ENCODE measurements at places on chromosomes 5 and 9.

DNA sequence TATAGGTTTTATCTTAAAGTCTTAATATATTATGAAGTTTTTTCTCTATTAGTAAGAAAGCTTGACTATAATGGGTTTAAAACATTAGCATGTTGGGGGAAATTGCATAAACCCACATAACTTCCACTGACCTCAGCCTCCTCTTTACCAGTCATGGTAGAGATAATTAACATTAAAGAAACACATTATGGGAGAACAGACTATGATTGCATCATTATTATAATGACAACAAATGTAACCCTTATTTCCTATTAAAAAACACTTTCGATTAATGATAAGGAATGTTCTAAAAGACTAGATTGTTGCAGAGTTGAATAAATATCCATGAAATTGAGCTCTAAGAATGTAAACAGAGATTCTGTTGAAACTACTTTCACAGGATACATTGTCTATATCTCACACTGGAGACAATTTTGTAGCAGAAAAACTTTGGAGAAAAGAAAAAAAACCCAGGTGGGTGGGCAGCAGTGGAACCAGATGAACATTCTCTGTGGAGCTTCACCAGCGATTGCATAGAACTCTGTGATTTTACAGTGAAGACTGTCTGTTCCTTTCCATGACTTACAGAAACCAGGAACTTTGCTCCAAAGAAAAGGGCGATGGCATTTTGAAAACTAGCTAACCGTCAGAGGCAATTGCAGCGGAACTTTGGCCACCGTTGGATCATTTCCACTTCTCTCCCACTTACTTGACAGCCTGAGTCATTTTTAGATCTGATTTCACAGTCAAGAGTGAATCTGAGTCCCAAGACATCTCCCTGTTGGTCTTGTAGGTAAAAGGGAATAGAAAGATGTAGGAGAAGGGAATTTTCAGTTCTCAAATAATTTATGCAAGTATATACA, 21.0 kb upstream of the ERAP2 start:
- no peak for DNase-seq

DNA sequence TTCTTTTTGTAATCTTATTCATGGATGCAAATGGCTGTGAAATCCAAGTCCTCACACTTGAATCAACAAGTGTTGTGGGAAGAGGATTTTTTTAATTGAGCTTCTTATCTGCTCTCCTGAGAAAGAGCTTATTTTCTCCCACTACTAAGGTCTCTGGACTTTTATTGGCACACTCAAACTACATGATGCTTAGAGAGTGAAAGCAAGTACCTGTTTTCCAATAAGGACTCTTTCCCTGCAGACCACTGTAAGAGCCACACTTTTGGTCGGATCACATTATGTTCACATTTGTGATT, 546.4 kb upstream of the ARRDC3 start:
- DNase-seq = no peak

GRCh38 chr5:131792896-131793295, 3.9 kb downstream of the FNIP1 start:
- DNase-seq = no peak

- no peak for DNase-seq
Measured at GRCh38 chr9:135941288-135941995, 19.7 kb downstream of the UBAC1 start.

DNA sequence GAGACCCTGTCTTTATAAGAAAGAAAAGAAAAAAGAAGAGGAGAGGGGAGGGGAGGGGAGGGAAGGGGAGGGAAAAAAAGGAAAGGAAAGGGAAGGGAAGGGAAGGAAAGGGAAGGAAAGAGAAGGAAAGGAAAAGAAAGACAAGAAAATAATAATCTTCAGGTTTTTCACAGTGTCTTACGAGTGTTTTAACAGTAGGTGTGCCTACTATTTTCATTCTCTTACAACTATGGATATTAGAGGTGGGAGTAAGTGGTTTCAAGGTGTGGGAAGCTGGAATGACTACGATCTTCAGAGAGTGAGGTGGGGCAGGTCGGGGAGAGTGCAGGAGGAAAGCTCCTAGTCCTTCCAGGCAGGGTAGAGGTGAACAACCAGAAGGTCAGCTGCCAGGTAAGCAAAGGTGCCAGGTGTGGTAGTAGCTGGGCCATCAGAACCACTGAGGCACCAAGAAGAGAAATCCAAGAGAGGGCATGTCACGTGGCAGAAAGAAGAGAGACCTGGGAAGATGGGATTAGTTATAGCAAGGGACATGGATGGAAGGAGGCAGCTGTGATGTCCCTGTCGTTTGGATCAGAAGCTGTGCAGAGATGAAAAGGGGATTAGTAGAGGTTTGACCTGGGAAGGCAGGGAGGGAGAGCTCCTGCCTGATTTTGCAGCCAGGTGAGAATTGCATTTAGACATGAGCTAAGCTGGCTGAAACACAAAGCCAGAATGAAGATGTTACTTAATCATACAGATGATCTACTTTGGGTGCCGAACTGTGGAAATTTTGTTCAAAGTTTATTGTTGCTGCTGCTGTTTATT, 95.4 kb downstream of the OTULIN start:
- DNase-seq = no peak

- no peak for DNase-seq
Measured at GRCh38 chr5:131250751-131251475, 12.9 kb upstream of the CDC42SE2 start.

DNA sequence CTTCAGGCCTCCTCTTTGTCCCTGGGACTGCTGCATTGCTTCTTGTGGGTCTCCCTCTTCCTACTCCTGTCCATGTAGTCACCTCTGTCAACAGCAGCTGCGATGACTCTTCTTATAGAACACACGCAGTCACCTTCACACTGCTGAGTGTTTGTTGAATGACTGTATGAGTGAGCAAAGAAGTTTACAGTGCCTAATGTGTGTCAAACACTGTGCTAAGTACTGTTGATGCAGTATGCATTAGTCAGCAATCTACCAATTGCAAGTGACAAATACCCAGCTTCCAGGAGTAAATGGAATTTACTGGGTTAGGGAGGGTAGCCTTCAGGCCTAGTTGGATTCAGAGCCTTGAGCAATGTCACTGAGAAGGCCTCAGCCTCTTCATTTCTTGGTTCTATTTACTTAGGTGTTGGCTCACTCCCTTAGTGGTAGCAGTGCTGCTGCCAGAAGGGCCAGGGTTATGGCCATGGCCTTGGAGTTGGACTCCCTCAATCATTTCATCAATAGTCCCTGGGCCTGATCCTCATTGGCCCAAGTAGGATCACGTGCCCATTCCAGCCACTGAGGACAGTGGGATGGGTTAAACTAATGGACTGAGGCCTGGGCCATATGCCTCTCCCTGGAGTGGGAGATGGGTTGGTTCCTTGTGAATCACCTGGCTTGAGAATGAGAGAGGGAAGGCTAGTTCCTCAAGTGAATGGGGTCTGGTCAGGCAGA, 93.5 kb downstream of the RGS3 start:
- no peak for DNase-seq

DNA sequence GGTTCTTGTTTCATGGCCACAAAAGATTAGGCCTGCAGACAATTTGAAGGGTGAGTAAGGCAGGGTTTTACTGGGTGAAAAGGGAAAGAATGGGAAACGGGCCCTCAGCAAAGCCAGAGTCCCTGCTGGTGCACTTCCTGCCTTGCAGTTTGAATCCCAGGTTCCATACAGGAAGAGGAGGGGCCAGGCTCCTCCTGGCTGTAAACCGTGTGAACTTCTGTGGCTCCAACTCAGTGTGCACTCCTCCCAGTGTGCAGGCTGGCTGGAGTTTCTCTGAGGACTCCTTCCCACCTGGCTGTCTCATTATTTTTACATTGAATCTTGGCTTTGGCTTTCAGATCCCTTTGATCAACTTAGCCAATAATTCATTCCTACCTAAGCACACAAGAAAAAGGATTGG, 367.1 kb upstream of the KLF4 start:
- DNase-seq = no peak

GRCh38 chr9:137336735-137337134, 34.7 kb upstream of the NRARP start:
- no peak for DNase-seq

DNA sequence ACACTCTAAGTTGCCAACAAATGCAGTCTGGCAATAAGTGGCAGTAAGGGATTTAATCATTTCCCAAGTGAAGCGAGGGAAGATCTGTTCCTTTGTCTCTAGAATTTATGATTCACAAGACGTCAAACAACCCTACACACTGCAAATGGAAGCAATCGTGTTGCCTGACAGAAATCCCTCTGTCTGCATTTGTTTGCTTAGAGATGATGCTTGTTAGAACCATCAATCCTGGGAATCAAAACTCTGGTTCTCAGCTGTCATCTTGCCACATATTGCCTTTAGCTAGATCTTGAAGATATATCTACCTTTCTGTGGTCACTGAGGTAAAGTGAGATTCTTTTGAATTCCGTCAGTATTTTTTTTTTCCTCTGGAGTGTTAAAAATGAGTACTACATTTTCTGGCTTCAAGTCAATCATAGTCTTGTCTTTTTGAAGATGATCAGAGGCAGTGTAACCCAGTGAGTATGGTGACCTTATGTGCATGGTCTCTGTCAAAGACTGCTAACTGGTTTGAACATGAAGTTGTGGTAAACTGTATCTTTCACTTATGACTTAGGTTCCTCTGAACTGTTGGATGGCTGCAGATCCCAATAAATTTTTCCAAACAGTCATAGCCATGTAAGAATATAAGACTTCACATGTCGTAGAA, 106.4 kb upstream of the STARD4 start:
- DNase-seq = no peak

DNA sequence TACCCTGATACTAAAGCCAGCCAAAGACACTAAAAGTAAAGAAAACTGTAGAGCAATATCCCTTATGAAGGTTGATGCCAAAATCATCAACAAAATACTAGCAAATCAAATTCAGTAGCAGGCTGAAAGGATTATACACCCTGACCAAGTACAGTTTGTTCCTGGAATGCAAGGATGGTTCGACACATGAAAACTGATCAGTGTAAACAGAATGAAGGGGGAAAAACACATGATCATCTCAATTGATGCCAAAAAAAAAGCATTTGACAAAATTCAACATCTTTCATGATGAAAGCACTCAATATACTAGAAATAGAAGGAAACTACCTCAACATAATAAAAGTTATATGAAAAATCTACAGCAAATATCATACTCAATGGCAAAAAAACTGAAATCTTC, 43.5 kb upstream of the LRRC14B start:
- DNase-seq = no peak

GRCh38 chr5:139228201-139228803, 30.1 kb upstream of the SIL1 start:
- DNase-seq = no peak

GRCh38 chr5:142439207-142439860, 114.5 kb upstream of the SPRY4 start:
- no peak for DNase-seq

- no peak for DNase-seq
Measured at GRCh38 chr5:2205185-2205585, 322.5 kb upstream of the IRX4 start.

- no peak for DNase-seq
Measured at GRCh38 chr5:56179442-56179841, 53.7 kb downstream of the ANKRD55 start.

DNA sequence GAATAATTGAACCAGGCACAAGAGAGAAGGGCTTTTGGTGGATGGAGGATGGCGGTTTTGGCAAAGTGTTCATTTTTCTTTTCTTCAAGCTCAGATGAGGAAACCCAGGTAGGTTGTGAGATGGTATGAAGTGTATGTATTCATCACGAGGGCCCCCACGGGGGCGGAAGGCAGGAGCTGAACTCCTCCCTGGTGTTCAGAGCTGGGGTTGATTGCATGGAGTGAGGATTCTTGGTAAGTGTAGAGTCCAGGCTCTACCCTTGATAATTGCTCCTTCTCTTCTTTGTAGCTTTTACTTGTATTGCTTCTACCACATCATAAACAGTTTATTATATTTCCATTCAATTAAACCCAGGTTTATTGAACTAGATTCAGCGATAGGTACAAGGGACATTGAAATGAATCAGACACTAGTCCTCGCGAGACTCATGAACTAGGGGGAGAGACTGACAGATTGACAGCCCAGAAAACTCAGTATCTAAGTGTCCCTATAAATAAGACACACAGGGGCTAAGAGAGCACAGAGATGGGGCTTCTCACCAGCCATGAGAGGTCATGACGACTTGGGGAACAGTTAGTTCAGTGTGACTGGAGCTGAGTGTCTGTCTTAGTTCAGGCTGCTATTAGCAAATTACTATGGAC, 116.7 kb upstream of the KLF4 start:
- DNase-seq = no peak

DNA sequence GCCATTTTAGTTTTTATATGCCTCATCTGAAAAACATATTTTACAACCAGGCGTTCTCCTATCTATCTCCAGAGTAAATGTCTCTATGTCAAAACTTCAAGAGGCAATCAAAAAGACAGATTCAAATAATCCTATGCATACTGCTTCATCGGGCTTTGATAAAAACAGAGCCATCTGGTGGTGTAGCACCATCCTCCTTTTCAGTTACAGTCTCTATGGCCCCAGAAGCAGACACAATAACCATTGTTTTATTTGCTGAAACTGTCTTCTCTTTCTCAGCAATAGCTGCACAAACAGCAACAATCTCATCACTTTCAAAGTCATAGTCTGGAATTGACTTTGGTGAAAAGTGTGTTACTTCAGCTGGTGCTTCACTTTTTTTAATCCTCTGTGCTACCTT, 36.3 kb downstream of the PTGER4 start:
- DNase-seq = no peak

- DNase-seq = no peak
Measured at GRCh38 chr9:21754741-21755140, 47.7 kb upstream of the MTAP start.

DNA sequence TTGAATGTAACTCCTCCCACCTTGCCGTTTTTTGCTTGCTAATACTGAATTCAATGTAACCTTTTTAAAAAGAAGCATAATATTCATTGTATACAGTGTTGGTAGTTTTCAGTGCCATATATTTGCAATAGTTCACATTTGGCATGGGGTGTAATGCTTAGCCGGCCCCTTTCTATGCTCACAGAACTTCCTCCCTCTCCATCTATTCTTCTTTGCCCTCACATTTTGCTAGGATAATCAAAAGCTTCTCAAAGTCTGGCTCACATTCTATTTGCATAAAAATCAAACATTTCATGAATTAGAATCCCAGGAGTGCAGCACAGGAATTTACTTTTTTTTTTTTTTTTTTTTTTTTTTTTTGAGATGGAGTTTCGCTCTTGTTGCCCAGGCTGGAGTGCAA, 226.3 kb upstream of the MPDZ start:
- no peak for DNase-seq

GRCh38 chr5:1331861-1332405, 13.0 kb downstream of the CLPTM1L start:
- no peak for DNase-seq

Measured in NCI-H2171 (cell line).